ENCODE measurements at places on chromosomes 13 and 19. TPM values are rescaled to one million over a fixed set of nuclear protein-coding genes. Genes with fewer than 3 reads are reported as not detected.

Gene FAM83E
- total RNA-seq: not detected

Gene LILRB3
- total RNA-seq: not detected

Gene VAV1
- not detected for total RNA-seq

Gene GPR180
- total RNA-seq: 13.9 TPM
